NCI-H1930 (cell line): ENCODE measurements at places on chromosomes 3 and 15.
A peak's percentile ranks its signal among the peaks of the same experiment; 100 is the strongest.

GRCh38 chr3:122742234-122742633 is 51.4 kb downstream of the HSPBAP1 start:
- DNase-seq = no peak

DNA sequence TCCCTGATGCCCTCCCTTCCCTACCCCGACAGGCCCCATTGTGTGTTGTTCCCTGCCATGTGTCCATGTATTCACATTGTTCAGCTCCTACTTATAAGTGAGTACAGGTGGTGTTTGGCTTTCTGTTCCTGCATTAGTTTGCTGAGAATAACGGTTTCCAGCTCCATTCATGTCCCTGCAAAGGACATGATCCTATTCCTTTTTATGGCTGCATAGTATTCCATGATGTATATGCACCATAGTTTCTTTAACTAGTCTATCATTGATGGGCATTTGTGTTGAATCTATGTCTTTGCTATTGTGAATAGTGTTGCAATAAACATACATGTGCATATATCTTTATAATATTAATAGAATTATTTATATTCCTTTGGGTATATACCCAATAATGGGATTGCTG is 52.1 kb upstream of the TNFSF10 start:
- DNase-seq = no peak

DNA sequence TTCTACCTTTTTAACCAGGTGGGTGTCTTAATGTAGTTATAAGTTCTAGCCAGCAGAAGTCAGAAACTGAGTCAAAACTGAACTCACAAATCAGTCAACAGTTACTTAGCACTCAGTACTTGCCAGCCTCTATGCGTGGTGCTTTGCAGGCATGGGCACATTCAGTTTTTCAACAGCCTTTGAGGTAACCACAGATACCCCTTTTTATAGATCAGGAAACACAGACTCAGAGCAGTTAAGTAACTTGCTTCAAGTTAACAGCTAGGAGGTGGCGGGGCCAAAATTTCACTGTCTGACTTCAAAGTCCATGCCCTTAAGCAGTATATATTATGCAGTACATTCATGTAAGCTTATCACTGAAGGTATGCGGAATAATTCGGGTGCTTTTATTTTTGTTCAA is 139.4 kb downstream of the FHIT start:
- DNase-seq = no peak

- no peak for DNase-seq
Measured at GRCh38 chr3:119258915-119259314, 18.2 kb upstream of the B4GALT4 start.

DNA sequence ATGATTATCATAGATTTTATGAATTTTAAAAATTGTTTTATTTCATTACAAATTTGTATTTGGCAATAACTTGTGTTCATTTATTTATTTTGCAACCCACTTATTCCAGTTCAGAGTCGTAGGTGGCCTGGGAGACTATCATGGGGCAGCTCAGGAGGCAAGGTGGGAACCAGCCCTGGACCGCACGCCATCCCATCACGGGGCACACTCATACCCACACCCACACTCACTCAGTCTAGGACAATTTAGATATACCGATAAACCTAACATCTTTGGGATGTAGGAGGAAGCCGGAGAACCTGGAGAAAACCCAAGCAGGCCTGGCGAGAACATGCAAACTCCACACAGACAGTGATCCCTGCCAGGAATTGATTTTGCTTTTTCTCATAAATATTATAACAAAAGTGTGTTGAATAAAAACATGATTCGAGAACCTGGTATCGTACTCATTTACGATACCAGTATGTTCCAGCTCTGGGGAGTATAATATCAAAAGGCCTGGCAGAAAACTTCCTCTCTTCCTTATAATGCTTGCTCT is 205.3 kb downstream of the NFKBIZ start:
- DNase-seq = no peak

DNA sequence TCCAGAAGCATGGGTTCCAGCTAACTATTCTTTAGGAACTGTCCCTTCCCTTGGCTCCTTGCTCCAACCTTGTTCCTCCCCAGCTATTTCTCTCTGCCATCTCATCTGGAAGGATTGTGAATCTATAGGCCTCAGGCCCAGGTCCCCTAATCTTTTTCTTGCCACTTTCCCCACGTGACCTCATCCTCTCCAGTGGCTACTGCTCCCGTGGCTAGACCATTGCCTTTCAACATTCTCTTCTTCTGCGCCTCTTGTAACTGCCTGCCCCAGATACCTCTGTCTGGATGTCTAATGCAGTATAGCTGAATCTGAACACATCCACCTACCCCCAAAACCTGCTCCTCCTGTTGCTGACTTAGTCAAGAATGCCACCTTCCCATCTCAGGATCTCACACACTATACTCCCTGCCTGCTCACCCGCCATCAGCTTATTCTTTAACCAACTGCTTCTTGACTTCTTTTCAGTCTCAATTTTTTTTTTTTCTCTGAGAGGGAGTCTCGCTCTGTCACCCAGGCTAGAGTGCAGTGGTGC is 5.2 kb downstream of the GPX1 start:
- no peak for DNase-seq

DNA sequence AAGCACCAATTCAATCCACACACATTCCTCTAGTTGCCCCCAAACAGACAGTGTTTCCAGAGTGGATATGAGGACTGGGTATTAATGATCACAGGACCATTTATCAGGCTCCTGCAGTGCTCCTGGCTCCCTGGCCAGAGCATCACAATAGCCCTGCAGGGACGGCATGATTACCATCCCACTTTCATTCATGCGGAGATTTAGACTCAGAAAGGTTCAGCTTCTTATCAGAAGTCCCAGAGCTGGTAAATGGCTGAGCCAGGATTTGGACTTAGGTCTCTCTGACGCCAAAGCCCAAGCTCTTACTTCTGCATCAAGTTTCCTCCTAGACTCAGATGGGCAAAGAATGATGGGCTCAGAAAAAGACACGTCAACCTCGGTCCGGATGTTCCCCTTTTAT is 2.9 kb upstream of the EPHB3 start:
- DNase-seq = no peak

GRCh38 chr3:158109295-158109803 is 540 bp upstream of the RSRC1 start:
- DNase-seq = no peak

GRCh38 chr15:38530113-38530512 is 34.5 kb downstream of the RASGRP1 start:
- DNase-seq = no peak

- no peak for DNase-seq
Measured at GRCh38 chr3:193796089-193796488, 203.1 kb downstream of the OPA1 start.

GRCh38 chr3:38522002-38522401 is 25.9 kb downstream of the EXOG start:
- DNase-seq = no peak

DNA sequence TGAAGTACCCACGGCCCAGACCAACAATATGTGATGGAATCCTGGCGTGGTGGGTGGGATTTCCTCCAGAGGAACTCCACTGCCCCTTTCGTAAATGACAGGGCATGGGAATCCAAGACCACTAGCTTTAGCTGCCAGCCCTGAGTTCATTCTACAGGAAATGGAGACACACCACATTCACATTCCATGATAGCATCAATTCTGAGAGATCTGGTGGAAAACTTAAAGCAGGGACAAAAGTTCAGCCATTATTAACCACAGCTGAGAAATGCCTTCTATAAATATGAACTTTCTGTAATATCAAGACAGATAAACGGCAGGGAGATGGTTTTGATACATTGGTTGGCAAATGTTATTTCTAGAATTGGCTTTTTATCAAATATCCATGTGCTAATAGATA is 98.2 kb downstream of the FBN1 start:
- no peak for DNase-seq

DNA sequence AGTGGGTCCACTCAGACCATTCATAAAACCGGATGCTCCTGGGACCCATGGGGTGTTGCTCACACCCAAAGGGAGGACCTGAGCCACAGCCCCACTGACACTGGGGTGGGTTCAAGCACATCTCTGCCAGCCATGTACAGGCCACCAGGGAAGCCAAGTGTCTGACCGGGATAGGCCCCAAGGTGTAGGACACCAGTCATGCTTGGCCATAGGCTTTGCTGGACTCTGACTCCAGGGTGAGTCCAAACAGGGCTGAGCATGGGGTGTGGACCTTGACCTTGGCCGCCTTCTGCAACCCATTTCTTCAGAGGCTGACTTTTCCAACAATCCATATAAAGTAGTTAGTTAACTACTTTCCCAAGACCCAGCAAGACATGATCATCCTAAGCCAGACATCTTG is 31.4 kb upstream of the DUSP7 start:
- DNase-seq = no peak

- DNase-seq = no peak
Measured at GRCh38 chr3:64266983-64267382, 41.7 kb upstream of the PRICKLE2 start.

GRCh38 chr3:51401735-51402134 is 10.7 kb downstream of the RBM15B start:
- no peak for DNase-seq

DNA sequence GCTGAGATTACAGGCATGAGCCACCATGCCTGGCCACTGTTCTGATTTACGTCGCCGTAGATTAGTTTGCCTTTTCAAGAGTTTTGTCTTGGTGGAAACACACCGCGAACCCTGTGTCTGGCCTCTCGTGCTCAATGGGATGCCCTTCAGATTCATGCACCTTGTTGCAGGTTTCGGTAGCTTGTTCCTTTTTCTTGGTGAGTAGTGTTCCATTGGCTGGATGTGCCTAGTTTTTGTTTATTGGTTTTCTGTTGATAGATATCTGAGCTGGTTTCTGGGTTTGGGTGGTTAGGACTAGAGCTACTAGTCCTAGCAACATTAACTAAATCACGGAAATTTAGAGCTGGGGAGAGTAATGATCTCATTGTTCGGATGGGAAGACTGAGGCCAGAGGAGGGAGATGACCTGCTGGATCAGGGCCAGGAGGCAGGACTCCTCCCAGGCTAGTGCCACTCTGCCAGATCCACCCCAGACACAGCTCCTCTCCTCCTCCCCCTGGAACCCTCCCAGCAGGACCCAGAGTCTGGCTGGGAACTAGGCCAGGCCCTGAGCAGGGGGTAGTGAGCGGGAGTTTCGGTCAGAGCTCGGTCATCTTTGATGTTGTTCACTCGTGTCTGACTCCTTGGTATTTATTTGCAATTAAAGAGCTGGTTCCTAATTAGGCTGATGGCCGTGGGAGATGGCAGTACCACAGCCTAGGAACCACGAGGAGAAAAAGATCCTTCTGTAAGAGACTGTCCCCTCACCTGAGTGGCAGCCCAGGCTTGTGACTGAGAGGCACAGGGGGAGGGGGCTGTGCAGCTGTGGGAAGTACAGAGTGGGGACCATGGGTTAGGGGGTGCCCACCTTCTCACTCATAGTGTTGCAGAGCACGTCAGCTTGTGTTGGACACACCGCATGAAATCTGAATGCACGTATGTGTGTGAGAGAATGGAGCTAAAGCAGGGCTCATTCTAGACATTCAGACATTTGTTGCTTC is 73.4 kb downstream of the SMAD6 start:
- DNase-seq = no peak

DNA sequence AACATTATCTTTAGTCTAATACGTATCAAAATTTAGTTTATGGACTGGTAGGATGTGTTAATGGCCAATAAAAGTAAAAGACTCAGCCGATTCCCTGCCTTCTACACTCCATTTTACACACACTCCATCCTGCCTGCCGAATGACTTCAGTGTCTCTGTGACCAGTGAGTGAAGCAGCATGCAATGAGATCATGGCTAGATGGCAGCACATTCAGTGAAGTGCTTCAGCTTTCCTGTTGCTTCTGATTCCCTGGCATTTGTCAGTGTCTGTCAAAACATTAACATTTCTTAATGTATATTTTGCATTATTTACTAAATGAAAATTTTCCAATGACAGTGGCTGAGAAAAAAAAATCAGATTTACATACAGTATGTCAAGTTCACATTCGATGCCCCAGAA is 412.0 kb downstream of the FHIT start:
- DNase-seq = no peak

- DNase-seq = peak; percentile 46
Measured at GRCh38 chr3:153970741-153971347, 150.3 kb upstream of the ARHGEF26 start.

DNA sequence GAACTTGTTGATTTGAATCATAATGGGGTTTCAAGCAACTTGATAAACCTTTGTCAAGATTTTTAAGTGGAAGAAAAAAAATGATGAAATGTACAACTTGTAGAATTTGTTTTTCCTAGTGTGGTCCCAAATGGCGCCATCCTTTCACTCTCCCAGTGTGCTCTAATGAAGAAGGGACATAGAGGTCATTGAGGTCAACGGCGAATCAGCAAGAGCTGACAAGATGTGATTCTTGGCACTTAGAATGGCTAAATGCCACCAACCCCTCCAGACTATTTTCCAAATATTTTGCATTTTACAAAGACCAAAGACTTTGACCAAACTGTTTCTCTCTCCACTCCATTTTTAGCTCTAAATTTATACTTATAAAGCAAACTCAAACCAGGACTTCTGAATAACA is 320.2 kb upstream of the MME start:
- no peak for DNase-seq

DNA sequence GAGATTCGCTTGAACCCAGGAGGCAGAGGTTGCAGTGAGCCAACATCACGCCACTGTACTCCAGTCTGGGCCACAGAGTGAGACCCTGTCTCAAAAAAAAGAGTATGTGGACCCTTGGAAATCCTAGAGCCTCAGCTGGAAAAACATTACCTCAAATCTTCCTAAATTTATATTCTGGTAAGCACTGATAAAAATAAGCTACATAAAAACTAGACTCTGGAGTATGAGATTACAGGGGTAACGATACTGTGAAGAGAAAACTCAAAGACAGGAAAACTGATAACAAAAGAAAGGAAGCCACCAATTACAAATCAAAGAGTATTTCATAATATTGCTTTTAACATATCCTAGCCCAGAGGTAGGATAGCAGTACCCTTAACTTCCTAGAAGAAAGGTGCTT is 30.3 kb downstream of the SETD2 start:
- DNase-seq = no peak

DNA sequence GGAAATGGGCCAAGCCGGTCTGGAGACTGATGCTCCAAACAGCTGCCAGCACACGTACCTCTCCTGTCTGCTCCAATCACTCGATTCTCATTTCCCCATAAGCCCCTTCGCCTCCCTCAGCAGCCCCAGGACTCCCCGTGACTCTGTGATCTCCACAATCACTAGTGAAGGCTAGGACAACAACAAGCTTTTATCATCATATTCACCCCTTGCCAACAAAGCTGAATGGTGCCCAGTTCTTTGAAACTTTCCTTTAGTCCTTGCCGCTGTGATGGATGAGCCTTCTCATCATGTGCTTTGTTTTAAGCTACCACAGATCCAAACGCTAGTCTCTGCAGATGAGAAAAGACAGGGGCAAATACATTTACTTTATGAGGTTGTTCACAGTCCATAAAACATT is 242.0 kb downstream of the SV2B start:
- DNase-seq = no peak

- DNase-seq = no peak
Measured at GRCh38 chr3:173748105-173748504, 350.6 kb downstream of the NLGN1 start.

- no peak for DNase-seq
Measured at GRCh38 chr3:137382005-137382594, 382.0 kb upstream of the SOX14 start.
